ENCODE measurements at places on chromosomes 5 and 9.

DNA sequence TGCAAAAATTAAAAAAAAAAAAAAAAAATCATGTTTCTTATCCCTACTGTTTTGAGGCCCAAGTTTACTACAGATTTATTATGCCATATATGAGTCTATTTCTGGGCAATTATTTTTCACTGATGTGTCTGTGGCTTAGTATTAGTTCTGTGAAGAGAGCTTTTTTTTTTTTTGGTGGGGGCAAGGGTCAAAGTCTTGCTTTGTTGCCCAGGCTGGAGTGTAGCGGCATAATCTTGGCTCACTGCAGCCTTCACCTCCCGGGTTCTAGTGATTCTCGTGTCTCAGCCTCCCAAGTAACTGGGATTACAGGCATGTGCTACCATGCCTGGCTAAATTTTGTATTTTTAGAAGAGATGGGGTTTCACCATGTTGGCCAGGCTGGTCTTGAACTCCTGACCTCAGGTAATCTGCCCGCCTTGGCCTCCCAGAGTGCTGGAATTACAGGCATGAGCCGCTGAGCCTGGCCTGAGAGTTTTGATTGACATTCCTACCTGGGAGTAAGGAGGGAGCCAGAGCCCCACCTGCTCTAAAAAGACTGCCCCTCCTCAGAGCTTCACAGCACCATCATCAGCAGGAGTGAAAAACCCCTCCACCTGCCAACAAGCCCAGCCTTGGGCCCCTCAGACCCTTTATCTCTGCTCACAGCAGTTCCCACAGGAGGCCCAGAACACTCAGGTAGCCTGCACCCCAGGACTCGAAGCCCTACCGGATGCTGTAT lies 36.1 kb upstream of the JADE2 start:
- no peak for DNase-seq

DNA sequence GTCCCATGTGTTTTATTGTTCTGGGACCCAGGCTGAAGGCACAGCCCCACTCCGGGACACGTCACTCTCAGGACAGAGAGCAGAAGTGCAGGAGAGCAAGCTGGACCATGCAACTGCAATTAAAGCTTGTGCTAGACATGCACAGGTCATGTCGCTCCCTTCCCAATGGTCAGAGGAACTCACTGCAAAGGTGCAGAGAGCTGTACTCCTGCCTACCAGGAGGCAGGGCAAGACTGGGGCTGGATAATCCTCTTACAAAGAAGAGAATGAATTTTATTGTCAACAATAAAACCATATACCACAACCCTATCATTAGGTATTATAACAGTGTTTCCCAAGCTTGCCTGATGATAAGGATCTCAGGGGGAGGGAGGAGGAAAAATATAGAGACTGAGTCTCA lies 74.0 kb upstream of the NEK6 start:
- no peak for DNase-seq

DNA sequence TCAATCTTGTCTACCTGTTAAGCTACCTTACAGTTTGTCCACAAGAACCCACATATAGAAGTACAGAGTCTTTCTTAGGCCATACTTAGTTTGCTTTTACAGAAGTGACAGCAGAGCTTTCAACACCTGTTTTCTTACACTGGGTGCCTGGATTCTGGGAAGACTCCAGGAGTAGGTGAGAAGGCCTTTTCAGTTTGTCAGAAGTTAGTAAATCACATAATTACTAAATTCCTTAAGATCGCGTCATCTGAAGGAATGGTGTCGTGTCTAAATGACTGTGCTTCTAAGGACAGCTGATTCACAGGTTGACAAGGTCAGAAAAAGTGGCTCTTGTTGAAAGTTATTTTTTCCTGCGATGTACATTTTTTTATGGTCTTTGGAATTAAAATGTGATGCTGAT lies 97.0 kb upstream of the FAM120A start:
- no peak for DNase-seq

DNA sequence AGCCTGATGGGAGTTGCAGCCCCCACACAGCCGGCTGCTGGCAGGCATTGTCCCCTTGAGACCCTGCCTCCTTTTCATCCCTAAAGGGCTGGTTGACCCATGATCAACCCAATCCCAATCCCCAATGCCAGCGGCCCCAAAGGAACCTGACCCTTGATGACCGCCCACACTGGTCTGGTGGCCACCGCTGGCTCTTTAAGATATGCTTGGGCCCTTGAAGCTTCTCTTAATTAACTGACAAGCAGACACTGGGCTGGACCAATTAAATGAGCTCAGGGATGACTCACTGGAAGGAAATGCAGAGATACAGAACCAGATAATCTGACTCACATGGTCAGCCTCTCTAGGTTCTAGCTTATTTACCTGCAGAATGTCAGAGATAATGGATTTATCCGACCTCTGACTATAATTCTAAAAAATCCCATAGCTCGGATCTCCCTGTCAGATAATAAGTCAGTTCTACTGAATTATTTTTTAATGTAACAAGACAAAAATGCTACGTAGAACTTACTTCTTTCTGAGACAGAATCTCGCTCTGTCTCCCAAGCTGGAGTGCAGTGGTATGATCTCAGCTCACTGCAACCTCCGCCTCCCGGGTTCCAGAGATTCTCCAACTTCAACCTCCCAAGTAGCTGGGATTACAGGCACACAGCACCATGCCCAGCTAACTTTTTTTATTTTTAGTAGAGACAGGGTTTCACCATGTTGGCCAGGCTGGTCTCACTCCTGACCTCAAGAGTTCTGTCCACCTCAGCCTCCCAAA lies 11.1 kb upstream of the MLANA start:
- DNase-seq = no peak

- peak; percentile 61 for DNase-seq
Measured at GRCh38 chr9:80605129-80605528, 1033.4 kb downstream of the TLE4 start.

- DNase-seq = no peak
Measured at GRCh38 chr5:132334812-132335211, 34.7 kb upstream of the SLC22A5 start.

DNA sequence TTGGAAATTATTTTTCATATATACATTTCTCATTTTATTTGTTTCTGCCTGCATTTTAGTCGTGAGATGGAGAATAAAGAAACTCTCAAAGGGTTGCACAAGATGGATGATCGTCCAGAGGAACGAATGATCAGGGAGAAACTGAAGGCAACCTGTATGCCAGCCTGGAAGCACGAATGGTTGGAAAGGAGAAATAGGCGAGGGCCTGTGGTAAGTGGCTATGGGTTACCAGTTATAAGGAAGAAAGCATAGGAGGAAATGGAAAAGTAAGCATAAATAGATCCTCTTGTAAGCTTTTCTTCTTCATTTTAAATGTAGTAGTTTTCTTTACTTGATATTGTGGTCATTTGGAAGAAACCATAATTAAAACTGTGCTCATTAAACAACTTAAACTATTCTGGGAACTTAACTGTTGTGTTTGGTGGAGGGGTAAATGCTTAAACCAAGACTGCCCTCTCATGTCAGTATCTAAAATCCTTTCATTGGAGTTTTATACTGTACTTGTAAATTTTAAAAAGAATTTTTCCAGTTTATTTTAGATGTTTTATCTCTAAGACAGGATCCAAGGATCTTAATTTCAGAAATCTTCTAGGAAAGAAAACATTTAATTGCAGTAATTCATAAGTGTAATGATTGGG lies 41.3 kb downstream of the MAP3K1 start:
- DNase-seq = no peak

- no peak for DNase-seq
Measured at GRCh38 chr5:172758077-172758833, 12.7 kb downstream of the DUSP1 start.

DNA sequence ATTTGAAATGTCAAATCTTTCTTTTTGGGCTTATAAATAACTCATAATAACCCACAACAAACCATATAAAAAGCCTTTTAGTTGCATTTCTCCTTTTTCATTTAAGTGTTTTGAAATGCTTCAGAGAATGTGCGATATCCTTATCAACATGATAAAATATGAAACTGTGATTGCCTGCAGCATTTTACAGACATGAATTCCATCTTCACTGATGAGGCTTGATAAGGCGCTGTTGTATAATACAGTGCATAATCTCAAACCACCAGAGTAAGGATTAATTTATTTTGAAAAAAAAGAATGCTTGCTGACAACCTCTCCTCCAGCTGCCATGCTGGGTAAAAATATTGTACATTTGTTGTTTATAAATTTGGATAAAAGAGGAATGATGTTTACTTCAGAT lies 216.8 kb downstream of the PBX3 start:
- DNase-seq = no peak
